ENCODE measurements at places on chromosomes 4 and X. TPM values are rescaled to one million over a fixed set of nuclear protein-coding genes. Genes with fewer than 3 reads are reported as not detected.

MMRN1 gene
- 0.35 TPM for total RNA-seq

TMSB15C gene
- 0.35 TPM for total RNA-seq

TEX13D gene
- not detected for total RNA-seq

MAGEC1 gene
- total RNA-seq, result not detected

NAP1L3 gene
- 10.3 TPM for total RNA-seq

RBM47 gene
- total RNA-seq, result 0.38 TPM

KIAA1210 gene
- not detected for total RNA-seq

LCORL gene
- 6.1 TPM for total RNA-seq

GPM6B gene
- total RNA-seq, result 0.38 TPM

ATOH1 gene
- total RNA-seq, result not detected
